IPS DF 19.7 (cell line): ENCODE measurements at places on chromosomes 3 and 15.

DNA sequence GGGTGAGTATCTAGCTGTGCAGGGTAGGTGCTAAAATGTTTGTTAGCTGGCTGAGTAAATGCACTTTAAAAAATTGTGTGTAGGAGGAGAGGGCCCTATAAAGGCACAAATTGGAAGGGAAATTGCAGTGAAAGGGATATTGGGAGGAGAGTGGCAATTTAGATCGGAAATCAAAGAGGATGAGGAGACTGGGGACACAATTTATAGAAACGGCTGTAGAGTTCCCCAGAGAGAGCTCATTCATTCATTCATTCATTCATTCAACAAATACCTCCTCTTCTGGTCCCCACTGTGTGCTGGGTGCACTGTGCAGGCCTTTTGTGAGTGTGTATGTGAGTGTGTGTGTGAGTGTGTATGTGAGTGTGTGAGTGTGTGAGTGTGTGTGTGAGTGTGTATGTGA lies 2.4 kb downstream of the DNAJA4 start:
- no peak for DNase-seq

GRCh38 chr15:88907111-88907510 lies 6.1 kb downstream of the MFGE8 start:
- no peak for DNase-seq

DNA sequence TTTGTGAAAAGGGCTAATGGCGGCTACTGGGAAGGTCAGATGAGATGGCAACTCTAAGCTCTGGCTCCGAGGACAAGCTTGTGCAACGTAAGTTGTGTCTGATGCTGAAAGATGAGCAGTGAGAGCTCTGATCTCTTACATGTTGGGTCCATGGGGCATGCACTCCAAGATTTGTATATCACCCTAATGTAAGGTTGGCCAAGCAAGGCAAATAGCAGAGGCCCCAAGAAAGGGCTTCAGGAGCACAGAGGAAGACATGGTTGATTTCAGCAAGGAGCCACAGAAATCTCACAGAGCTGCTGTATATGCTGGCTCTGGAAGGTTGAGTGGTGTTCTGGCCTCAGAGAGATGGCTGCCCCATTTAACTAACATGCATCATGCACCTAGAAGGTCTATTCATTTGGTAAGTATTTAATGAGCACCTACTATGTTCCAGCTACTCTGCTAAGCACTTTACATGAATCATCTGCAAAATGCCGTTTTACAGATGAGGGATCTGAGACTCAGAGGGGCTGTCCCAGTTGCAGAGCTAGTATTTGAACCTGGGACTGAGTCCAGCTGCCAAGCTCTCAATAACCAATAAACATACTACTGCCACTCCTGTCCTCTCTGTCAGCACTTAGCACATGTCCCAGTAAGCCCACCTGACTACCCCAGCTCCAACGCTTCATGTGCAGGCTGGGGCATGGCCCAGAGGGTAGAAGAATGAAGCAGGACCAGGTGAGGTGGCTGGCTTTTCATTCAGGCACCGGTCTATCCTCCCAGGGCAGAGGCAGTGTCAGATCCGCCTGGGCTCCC lies 27.8 kb upstream of the ATP2B2 start:
- no peak for DNase-seq

DNA sequence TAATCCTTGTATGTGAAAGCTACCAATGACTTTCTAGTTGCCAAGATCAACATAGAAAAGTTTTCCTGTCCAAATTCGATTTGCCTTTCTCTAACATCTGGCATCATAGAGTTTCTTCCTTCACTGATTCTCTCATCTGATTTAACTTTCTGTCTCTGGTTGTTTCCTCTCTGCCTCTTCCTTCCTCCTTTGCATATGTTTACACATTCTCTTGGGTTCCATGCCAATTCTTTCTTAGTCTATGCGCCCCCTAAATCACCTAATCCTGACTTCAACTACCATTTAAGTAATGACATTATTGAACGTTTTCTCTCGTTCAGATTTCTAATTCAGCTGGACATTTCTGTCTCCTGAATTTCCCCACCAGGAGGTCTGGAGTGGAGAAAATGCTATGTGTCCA lies 561.9 kb upstream of the TGFBR2 start:
- no peak for DNase-seq

- no peak for DNase-seq
Observed at GRCh38 chr15:61083081-61083787, 145.9 kb downstream of the RORA start.

DNA sequence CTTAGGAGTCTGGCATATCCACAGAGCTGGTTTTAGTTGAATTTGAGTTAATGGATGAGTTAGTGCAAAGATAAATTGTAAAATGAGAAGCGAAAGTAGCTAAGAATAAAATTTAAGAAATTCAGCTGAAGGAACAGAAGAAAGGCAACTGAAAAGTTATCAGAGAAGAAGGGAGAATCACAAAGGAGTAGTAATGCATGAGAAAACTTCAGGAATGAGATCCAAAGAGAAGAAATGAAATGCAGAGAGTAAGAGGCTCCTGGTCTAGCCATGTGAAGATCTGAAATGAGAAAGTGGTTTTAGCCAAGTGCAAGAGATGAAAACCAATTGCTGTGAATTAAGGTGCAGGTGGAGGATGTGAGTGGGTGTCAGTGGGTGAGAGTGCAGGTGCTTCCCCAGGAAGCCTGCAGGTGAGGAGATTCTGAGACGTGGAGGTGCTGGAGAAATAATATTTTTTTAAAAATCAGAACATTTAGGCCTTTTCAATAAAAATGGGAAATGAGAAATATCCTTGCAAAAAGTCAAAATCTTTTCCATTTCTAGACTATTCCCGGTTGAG lies 18.5 kb downstream of the KBTBD8 start:
- DNase-seq: no peak

DNA sequence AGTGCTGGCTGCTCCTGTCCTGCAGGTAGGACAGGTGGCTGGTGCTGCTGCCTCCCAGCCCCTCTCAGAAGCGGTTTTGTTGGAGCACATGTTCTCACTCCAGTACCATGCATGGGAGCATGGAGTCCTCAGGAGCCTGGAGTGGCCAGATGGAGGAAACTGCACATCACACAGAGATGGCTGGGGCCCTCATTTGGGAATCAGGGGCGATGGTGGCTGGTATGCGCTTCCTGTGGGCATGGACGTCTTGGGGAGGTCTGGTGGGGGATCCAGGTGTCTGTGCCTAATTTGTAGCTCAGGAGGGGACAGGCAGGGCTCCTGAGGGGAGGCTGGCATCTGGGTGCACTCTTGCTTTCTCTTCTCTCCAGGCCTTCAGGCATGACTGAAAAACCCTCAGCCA lies 168.2 kb downstream of the KLF13 start:
- DNase-seq: no peak

DNA sequence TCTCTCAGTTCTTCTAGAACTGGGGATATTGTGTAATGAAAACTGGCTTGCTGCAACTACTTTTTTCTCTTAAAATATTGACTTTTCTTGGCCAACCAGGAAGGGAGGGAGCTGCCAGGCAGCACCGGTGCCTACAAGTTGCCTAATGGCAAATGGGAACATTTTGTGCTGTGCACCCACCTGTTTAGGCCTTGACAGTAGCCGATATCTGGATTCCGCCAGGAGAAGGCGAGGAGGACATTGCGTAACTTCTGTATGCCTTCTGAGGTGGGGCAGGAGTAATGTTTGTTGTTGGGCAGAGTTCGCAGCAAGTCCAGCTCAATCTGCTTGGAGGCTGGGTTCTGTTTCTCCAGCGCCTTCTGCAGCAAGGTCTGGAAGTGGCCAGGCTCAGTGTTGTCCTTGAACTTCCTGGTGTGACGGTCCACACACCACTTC lies 64.9 kb downstream of the TBC1D2B start:
- DNase-seq: no peak

DNA sequence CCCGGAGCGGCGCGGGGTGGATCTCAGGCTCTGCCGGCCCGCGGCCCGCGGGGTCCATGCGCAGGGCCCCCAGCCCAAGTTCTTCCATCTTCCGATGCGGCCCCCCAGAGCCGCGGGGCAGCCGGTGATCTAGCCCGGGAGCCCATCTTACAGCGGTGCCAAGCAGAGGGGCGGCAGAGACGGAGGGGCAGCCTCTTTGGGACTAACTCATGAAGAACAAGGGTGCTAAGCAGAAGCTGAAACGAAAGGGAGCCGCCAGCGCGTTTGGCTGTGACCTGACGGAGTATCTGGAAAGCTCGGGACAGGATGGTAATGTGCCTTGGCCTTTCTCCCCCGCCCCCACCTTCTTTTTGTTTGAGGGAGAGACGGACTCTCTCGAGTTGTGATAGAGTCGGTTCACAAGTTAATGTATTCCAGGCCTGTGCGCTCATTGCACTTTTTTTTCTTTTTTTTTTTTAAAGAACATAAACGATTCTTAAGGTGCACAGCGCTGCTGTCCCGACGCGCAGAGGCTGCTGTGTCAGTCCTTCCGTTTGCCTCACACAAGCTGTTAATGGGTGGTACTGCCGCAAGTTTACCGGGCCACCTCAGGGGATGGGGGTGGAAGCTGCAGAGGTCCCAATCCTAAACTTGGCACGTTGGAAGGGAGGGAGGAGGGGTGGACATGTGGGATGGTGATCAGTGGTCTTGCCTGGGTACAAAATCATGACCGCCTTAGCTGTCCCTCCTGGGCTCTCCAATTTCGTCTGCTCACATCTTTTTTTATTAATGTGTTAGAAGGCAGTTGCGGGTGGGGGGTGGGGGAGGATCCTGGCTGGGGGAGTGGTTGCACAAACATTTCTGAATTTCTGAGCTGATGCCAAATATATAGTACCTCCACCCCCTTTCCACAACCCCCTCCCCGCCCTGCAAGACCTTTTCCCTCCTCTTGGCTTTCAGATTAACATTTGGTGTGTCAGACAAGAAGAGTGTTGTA lies 801 bp downstream of the ARHGAP31 start:
- no peak for DNase-seq

DNA sequence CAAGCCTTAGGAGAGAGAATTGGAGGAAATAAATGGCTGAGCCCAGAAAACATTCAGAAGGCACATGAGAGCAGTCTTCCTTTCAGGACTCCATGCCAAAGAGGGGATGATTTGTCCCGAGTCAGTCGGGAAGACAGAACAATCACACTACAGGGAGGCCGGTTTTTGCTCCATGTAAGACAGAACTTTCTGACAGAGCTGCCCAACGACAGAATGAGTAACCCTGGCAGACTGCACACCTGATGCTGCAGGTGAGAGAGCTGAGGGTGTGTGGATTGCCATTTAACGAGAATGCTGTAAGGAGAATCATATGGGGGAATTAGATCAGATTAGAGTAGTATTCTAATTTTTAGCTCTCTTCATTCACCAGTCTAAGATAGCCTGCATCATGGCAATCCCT lies 533.0 kb downstream of the EPHB1 start:
- DNase-seq: no peak

DNA sequence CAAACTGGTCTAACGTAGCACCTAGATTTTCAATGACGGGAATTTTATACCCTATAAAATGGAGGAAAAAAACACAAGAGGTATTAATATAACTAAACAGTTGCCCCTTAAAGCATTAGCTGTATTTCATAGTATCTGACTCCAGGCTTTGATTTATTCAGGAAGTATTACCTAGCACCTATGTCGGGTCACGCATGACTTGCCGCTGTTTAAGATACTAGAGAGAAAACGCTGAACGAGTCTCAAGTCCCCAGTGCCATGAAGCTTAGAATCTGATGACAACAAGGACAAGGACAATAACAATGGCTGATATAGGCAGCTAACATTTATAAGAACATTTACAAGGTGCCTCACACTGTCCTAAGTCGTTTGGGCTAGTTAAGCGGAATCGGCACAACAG lies 1.9 kb downstream of the SNRPA1 start:
- DNase-seq: no peak

GRCh38 chr15:101697488-101697887 lies 26.8 kb downstream of the TARS3 start:
- DNase-seq: no peak

DNA sequence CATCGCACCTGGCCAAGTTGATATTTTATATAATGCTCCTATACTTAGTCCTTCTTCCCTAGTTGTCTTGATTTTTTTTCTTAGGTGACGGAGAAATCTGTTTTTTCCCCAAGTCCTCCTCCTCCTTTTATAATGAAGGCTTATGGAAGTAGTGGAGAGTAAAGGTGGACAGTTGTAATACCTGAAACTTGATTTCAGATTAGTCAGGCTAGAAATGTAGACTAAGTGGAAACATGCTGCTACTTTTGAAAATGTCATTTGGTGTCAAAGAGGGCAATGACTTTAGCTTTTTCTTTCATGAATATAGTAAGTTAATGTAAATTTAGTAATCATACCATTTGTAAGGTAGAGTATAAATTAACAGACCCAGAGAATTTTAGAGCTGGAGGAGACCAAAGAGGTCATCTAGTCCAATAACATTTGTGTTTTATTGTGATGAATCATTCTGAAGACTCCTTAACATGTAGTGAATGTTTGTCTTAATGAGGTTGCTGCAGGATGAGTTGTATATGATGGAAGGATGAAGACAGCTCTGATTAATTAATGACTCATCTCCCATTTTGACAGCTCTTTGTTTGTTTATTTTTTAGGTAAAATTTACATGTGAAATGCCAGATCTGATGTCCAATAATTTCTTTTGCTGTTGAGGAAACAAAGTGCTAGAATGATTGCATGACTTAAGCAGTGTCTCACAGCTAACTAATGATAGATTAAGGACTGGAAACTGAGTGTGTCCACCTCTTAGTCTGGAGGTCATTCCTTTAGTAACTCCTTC lies 8.7 kb downstream of the CTDSPL2 start:
- no peak for DNase-seq

GRCh38 chr3:96000966-96001365 lies 813.4 kb upstream of the EPHA6 start:
- no peak for DNase-seq

DNA sequence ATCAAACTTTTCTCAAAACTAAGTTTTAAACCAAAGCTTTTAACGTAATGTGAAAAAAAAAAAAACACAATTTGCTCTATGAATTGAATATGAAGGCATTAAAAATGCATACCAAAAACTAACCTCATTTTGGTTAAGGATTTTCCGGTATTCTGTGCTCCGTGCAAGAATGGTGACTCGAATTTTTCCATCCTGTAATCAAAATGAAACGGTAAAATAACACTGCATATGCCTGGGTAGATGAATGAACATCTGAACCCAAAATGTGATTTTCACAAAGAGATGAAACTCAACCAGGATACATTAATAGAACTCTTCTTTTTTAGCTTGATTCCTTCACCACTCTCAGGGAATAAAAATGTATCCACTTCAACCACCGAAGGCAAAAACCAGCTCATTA lies 26.2 kb downstream of the EOGT start:
- DNase-seq: no peak

- peak; percentile 42 for DNase-seq
Observed at GRCh38 chr3:48301020-48301799, 32.3 kb downstream of the SPINK8 start.

GRCh38 chr15:64341961-64342360 lies 14.0 kb downstream of the CSNK1G1 start:
- DNase-seq: no peak

- no peak for DNase-seq
Observed at GRCh38 chr15:26790118-26790517, 17.3 kb upstream of the GABRB3 start.

GRCh38 chr3:110562621-110563020 lies 509.0 kb upstream of the NECTIN3 start:
- no peak for DNase-seq
